Non-pigmented ciliary epithelial cell (primary cell): ENCODE measurements at places on chromosomes 3 and 15.

DNA sequence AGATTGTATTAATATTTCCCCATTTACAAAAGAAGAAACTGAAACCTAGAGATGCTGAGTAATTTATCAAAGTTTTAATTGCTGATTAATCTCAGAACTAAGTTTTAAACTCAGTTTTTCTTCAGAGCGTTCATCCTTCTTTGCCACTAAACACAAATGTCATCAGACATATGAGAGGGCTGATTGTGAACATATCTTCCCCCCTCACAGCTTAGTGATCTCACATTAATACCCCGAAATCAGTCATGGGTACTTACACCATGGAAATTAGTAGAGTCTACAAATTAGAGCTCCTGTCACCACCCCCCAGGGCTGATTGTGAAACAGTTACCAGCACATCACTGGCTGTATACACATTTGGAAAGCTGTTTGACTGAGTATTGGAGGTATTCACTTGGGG is 189.3 kb upstream of the SGO1 start:
- no peak for DNase-seq

DNA sequence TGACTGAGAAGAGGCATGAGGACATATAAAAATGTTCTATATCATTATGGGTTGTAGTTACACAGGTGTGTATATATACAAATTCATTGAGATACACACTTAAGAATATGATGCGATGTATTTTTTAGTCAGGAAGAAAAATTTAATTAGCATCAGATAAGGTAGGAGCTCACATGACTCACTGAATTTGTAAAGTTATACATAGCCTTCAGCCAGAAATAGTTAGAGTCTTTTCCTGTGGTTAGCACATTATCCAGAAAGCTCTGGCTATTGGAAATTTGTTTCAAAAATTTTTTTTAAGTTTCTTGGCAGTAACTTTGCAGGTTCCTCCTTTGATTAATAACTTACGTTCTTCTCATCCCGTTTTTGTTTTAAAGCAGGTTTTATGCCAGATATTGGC is 88.6 kb downstream of the STT3B start:
- DNase-seq: no peak

- no peak for DNase-seq
Observed at GRCh38 chr15:74378848-74379247, 11.4 kb upstream of the CYP11A1 start.

GRCh38 chr3:43019826-43020225 is 40.7 kb downstream of the GASK1A start:
- DNase-seq: no peak

- no peak for DNase-seq
Observed at GRCh38 chr15:61309031-61309511, 80.0 kb upstream of the RORA start.

- DNase-seq: no peak
Observed at GRCh38 chr3:126146034-126146433, 34.4 kb downstream of the ALDH1L1 start.

DNA sequence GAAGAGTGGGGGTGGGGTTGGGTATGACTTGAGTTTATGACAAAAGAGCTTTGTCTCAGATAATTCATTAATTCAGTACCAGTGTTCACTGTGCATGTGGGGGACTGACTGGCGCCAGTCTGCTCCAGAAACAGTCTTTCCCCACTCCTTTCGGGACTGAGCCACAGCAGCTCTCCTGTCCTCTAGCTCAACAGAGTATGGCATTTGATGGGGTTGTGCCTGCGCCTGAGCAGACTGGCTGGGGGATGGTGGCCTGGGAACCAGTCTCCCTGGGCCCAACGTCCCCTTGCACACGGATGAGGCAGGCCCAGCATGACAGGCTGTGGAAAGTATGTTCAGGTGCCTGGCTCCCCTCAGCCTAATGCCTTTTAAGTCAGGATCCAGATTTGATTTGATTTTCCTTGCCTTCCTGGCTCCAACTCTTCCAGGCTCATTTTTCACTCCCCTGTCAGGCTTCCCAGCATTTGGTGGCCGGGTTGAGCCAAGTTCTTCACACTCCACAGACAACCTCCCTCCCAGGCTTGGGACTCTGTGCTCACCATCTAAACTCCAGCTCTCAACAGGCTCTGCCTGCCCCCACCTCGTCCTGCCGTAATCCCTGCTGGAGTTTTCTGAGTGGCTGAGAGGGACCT is 105.0 kb downstream of the MYLK start:
- no peak for DNase-seq

DNA sequence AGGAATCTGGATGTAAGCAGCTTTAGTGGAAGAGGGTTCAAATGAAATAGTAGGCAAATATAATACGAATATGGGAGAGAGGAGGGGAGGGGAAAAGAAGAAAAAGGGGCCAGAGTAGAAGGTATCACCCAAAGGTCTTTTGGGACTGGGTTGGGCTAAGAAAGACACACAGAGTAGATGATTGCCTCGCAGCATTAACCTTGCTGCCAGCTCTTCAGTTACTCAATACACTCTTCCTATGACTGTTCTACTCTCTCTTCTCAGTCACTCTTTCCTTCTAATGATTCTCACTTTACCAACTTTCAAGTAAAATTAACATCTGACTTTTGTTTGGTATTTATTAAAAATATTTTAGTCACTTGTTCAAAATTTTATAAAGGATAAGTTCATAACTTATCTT is 52.8 kb downstream of the CLASP2 start:
- DNase-seq: no peak

DNA sequence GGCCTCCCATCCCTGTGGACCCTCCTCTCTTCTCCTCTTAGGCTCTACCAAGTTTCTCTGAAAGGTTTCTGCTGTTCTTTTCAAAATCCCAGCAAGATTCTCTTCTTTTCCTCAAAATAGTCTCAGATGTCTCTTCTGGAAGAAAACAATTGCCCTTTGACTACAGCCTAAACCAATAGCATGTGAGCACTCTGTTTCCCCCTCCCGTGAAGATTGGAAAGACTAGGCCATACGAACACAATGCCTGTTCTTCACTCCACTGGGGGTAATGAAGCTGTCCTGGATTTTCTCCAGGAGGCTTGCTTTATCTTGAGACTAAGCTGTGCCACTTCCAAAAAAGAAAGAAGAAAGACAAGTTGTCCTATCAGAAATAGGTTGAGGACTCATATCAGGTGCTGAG is 178.7 kb upstream of the MCTP2 start:
- DNase-seq: no peak

DNA sequence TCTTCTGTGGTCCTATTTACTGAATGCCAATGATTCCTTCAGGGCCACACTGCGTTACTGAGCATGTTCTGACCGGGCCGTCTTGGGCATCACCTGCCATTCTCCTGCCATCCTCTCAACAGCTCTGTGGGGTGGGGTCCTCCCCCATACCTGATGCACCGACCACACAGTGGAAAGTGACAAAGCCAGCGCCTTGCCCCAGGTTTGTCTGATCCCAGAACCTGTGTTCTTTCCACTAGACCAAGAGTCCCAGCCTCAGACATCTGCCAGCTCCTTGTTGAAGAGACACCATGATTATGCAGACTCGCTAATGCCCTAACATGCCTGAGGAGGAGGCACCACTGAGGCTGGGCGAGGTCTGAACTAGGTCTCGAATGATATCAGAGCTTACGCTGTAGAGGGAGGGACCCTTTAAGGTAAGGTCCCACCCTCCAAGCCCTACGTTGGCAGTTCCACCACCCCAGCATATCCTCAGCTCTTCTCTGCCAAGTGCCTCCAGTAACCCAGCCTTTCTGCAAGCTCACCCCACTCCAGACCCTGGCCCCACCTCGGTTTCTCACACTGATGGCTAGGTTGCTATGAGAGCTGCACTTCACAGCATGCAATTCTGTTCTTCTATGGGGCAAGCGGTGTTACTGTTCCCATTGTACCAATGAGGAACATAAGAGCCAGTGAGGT is 29.8 kb upstream of the PLXNA1 start:
- DNase-seq: no peak

DNA sequence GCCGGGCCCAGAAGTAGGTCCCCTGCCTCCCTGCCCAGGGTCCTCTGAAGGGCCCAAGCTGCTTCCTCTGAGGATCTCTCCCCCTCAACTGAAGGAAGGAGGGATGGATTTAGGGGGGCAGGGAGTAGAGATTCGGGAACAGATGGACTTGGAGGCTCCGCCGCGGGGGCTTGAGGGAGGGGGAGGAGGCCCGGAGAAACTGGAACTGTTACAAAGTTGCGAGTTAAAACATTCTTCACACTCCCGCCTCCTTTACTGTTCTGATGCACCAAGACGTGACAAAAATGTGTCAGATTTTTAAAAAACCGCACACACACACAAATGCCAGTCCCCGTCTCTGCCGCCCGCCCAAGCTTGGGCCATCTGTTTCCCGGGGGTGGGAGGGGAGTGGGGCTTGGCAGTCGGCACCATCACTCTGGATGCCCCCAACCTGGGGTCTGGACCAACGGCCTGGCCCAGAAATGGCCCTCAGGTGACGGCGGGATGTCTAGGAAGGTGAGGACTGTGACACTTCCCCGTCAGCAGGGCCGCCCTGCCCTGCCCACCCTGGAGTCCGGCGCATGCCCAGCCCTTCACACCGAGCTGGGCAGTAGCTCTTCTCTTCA is 25.0 kb upstream of the LINGO1 start:
- no peak for DNase-seq

DNA sequence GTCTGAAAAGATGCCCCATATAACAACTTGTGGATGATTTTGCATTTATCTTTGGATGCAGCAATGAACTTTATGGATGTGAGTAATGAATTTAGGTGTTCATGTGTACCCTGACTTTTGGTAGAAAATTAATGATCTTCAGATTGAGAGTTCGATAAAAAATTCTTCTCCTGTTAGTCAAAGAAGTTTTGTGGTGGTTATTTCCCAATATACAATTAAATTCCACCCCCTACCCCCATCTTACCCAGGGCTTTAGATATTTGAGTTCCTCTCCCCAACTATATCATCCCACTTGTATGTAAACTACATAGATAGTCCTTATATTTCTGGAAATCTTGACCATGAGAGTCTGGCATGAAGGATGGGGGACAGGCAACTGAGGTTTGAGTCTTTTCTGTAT is 126.1 kb upstream of the ALDH1A3 start:
- DNase-seq: no peak

- no peak for DNase-seq
Observed at GRCh38 chr3:59285560-59285959, 235.7 kb upstream of the CFAP20DC start.

- no peak for DNase-seq
Observed at GRCh38 chr3:53774414-53774813, 71.8 kb downstream of the CHDH start.

DNA sequence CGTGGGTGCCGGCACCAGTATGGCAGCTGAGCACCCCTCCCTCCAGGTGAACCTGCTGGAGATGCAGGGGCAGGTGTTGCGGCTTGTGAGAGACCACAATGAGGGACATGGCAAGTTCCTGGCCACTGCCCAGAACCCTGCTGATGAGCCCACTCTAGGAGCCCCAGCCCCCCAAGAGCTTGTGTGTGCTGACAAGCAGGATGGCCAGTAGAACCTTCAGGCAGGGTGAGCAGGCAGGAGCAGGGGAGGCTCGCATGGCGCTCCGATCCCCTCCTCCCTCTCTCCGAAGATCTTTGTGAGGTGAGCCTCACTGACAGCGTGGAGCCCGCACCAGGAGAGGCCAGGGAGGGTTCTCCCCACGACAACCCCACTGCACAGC is 29.8 kb downstream of the NGRN start:
- no peak for DNase-seq

GRCh38 chr3:36678216-36679013 is 85.9 kb downstream of the DCLK3 start:
- DNase-seq: peak; percentile 53

DNA sequence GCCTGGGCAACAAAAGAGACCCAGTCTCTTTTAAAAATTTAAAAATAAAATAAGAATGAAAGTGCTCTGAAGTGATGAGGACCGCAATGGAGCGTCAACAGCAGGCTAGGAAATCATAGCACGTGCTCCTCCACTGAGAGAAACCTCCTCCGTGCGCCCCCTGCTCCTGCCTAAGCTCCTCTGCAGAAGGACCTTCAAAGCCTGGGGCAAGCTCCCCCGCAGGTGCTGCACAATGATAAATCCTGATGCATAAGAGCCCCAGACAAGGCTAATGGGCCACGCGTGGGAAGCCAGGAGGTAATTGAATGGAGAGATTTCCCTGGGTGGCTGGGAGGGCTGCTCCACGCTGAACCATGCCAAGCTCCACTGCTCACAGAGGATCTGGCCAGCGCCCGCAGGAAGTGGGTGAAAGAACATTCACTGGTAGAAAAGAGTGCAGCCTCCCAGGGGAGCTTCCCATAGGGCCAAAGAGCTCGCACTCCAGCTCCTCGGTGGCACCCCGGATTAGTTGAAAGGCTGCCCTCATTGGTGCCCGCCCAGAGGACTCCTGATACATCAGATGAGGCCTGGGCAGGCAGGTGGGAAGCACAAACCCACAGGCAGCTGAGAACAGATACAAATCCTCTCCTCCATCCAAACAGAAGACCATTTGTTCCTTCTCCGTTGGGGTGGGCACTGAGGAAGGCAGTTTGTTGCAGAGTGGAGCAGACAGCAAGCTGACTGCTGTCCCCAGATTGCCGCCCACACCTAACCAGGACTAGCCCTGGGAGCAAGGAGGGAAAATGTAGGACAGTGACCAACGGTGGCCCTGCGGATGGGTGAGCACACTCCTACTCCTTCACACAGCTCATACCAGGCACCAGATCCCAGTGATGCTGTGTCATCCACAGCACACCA is 52.5 kb downstream of the CPN2 start:
- DNase-seq: no peak

- DNase-seq: no peak
Observed at GRCh38 chr3:141184430-141184829, 47.2 kb upstream of the PXYLP1 start.

DNA sequence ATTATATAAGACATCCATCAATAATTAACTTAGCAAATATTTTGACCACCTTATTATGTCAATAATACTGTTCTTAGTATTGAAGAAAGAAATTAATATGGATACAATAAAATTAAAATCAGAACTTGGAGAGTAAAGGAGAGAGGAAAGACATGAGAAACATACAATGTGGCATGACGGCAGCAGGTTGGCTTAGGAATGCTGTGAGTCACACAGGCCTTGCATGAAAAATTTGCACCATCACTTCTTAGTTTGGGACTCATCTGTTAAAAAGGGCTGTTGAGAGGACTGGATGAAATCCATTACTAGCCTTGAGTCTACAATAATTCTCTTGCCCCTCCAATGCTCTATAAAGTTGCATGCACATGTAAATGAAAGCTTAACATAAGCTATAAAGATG is 880.8 kb downstream of the ROBO1 start:
- peak; percentile 74 for DNase-seq
